ENCODE measurements at places on chromosomes 6 and 20.

GRCh38 chr6:13919861-13920260 lies 4.9 kb upstream of the RNF182 start:
- no peak for DNase-seq

DNA sequence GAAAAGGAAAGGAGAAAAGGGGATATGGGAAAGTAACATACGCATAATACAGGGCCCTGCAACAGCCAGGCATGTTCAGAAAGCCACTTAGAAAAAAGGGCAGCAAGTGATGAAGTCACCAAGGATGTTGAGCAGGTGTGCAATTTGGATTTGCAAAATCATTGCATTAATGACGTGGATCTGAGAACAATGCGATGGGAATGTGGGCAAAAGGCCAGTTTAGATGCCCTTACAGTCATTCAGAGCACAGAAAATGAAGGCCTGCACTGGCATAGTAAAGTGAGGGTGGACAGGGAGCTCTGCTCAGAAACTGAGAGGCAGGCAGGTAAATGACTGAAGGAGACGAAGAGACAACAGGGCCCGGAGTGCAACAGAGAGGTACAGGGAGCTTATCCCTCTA lies 123.7 kb upstream of the NHSL1 start:
- no peak for DNase-seq

DNA sequence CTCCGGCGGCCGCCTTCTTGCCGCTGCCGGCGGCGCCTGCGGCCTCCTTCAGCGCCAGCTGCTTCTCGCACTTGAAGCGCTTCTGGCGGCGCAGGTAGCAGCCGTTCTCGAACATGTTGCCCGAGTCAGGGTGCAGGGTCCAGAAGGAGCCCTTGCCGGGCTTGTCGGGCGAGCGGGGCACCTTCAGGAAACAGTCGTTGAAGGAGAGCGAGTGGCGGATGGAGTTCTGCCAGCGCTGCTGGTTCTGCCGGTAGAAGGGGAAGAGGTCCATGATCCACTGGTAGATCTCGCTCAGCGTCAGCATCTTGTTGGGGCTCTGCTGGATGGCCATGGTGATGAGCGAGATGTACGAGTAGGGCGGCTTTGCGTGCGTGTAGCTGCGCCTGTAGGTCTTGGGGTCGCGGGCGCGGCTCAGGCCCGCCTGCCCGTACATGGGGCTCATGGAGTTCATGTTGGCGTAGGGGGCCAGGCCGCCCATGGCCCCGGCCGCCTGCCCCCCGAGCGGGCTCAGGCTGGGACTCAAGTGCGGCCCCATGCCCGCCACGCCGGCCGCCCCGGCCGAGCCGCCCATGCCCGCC lies 1.9 kb downstream of the FOXA2 start:
- no peak for DNase-seq

GRCh38 chr6:34196116-34196832 lies 40.4 kb upstream of the HMGA1 start:
- DNase-seq: peak; percentile 40

DNA sequence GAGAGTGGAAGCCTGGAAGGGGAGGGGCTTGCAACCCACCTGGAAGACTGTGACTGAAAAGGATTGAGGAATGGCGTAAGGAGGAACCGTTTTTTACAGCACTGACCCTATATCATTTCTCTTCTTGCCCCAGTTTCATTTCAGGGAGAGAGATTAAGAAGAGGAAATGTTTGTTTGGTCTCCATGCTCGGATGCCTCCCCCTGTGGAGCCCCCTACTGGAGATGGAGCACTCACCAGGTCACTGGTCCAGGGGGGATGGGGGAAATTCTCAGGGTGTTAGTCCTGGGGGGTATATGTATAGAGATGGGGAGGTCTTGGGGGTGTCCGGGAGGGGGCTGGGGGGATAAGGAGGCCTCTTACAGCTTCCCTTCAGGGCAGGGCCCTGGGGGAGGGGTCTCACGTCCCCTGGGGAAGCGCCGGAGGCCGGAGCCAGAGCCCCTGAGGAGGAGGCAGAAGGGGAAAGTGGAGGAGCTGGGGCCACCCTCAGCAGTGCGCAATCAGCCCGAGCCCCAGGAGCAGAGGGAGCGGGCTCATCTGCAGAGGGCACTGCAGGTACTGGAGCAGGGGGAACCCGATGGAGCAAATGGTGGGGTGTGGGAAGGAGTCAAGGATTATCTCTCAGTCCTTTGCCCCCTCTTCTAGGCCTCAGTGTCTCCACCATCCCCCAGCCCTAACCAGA lies 3.2 kb downstream of the CUTA start:
- DNase-seq: no peak

DNA sequence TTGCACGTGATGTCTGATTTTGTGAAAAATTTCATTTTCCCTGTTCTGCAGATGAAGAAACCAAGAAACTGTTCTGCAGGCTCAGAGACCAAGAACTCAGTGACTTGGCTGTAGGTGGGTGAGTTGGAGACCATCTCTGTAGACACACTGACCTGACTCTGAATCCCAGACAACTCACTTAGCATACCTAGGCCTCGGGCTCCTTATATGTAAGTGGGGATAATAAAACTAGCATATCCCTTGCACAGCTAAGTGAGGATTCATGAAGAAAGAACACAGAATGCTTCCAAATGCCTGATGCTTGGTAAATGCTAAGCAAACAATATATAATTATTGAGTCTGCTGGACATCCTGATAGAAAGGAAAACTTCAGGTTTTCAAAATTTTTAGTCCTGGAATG lies 70.8 kb downstream of the B3GAT2 start:
- no peak for DNase-seq

DNA sequence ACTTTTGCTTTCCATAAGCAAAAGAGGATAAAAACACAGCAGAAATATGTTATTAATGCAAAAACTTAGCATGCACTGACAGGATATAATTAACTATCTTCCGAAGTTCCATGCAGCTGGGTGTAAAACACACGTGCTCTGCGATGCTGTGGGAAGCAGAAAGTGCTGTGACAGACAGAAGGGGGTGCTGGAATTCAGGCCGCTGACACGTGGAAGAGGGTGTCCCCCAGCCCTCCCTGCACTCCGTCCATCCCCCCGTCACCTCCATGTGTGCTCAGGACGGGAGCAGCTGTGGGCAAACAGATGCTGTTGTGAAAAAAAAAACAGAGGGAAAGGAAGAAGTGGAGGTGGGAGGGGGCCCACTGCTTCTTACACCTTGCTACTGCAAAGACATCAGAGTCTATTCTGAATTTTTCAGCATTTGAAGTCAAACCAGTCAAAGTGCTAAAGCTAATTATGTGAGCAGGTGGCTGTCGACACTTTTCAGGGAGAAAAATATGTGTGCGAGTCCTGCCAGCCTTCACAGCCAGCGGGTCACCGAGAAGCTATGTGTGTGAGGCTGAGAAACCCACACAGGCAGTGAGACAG lies 175.9 kb upstream of the AFDN start:
- no peak for DNase-seq

GRCh38 chr6:138726757-138727097 lies 46.8 kb upstream of the CCDC28A start:
- no peak for DNase-seq

- no peak for DNase-seq
These were observed 27.9 kb upstream of the TBC1D7 start for GRCh38 chr6:13355999-13356785.

GRCh38 chr20:535958-536357 lies 7.6 kb downstream of the CSNK2A1 start:
- no peak for DNase-seq

DNA sequence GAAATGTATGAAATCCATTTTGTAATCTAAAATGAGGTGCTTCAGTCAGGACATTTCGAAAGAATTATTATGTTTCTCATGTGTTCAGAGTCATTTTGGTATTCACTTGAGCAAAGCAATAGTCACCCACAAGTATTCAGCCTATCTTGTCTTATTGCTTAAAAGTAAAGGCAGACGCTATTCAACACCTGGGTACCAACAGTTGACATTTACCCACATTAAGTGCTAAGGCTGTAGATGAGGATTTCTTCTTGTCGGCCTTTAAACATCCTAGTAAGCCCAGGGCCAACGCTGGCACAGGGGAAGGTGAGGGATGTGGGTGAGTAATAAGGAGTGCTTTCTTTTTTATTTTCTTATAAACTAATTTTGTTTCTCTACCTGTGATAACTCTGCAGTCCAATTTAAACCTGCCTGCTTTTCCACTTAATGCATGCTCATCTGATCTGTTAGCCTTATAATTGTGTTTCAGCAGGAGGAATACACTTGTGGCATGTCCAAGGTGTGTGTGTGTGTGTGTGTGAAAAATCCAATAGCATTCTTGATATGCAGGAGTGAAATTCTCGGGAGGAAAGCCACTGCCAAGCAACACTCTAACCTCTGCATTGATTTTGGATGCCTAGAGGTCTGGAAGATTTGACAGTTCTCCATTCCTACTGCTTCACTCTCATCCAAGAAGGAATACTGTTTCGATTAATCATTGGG lies 252.0 kb downstream of the SOX4 start:
- DNase-seq: no peak

- no peak for DNase-seq
These were observed 25.3 kb upstream of the TMEM217 start for GRCh38 chr6:37283268-37283667.

DNA sequence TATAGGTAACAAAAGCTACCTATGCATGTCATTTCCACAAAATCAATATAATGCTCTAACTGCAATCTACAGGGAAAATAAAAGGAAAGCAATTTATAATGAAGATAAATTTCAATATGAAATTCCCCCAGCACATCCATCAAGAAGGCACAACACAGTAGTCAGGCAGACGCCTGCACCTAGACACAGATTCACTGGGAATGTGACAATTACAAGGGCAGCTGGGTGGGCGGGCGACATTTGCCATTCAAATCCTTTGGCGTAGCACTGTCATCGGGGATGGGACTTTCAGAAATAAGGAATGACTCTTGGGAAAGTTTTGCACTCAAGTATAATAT lies 60.4 kb downstream of the SULF2 start:
- DNase-seq: no peak

- DNase-seq: no peak
These were observed 43.6 kb upstream of the CCN6 start for GRCh38 chr6:112010328-112010727.

GRCh38 chr6:7991536-7991935 lies 72.7 kb downstream of the BLOC1S5 start:
- DNase-seq: no peak

GRCh38 chr6:4853782-4854511 lies 77.7 kb downstream of the CDYL start:
- DNase-seq: no peak

GRCh38 chr6:41275489-41275888 lies 11.0 kb downstream of the TREM1 start:
- no peak for DNase-seq

DNA sequence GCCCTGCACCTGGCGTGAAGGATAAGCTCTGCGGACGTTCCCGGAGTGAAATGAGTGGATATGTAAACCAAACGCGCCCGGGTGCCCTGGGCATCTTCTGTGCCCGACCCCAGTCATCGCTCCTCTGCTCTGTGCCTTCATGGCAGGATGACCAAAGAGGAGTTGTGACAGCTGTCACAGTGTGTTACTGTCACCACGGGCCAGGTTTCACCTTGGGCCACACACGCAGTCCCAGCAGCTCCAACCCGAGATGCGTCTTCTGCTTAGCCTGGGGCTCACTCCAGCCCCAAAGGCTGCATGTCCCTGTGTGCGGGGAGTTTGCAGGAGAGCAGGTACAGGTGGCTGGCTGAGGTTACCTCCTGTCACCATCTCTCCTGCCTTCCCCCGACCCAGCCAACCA lies 311.6 kb downstream of the BMP7 start:
- DNase-seq: no peak

GRCh38 chr6:37149745-37150144 lies 20.2 kb upstream of the PIM1 start:
- DNase-seq: no peak

GRCh38 chr6:91877994-91878393 lies 1291.1 kb upstream of the MAP3K7 start:
- DNase-seq: no peak

DNA sequence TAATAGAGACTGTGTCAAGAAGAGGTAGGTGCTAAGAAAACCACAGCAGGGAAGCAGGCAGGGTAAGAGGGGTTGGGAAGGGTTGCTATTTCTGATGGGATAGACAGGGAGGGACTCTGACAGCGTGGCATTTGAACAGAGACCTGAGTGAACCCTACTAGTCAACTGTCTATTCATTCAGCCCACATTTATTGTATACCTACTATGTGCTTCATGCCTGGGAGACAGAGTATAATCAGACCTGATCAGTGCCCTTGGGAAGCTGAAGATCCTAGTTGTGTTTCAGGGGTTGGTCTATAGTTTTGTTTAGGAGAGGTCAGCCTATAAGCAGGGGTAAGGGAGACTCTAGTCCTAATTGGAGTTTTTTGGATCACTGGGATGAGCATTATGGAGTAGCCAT lies 14.9 kb upstream of the CAPN11 start:
- no peak for DNase-seq

DNA sequence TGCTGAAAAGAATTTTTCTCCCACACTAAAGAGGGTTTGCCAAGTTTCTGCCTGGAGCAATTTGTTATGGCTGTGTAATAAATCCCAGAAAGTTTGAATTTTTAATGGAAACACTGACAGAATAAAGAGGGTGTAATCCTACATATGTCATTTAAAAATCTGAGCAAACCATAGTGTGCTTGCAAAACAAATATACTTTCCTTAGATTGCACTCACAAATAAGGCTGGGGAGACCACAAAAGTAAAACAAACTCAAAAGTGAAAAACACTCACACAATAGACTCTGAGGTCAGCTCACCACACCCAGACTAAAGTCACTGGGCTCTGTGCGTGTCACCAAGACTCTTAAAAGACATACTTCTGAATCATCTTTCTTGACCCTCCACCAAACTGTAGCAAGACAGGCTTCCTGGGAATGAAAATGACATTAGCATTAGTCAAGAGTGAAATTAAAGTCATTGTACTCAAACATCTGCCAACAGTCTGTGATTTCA lies 4.8 kb upstream of the ATXN1 start:
- peak; percentile 60 for DNase-seq

- DNase-seq: no peak
These were observed 90.9 kb upstream of the MLIP start for GRCh38 chr6:54020334-54020733.

DNA sequence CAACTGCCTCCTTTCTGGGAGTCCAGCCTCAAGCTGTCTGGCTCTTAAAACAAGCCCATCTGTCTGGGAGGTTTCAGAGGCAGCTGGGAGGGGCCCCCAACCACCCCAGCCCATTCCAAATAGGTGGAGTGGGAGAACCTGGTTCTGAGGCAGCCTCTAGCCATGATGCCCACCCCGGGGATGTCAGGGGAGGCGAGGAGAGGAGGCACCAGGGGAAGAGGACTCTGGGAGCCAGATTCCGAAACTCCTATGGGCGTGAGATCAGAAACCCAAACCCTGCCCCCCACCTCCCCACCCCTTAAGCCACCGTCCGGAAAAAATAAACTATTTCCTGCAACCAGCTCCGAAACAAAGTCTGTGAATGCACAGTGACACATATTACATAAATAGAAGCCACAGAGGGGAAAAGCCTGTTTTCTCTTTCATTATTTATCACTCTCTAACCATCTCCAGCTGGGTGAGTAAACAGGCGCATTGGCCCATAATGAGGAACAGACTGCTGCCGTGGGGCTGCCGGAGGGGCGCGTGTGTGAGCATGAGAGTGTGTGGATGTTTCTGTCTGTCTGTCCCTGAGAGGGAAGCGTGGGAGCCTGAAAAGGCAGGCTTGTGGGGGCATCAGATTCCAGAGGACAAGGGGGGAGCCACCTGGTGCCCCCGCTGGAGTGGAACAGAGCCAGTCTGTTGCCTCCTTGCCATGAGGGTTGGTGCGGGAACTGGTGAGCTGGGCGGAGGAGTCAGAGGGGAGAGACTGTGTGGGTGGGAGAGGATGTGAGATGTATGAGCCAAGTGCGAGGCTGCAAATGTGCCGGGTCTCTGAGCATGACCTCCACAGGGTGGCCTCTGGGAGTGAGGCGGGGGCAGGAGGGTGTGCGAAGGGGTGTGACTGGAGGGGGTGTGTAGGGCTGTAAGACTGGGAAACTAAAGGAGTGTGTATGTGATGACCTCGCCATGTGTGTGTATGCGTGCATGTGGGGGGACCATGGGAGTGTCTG lies 14.3 kb upstream of the FOXP4 start:
- DNase-seq: no peak
